ENCODE measurements at places on chromosomes 5 and 9.

- DNase-seq = no peak
Observed at GRCh38 chr5:2472670-2473069, 278.8 kb downstream of the IRX2 start.

GRCh38 chr9:92966518-92966800 lies 19.1 kb downstream of the FGD3 start:
- no peak for DNase-seq

DNA sequence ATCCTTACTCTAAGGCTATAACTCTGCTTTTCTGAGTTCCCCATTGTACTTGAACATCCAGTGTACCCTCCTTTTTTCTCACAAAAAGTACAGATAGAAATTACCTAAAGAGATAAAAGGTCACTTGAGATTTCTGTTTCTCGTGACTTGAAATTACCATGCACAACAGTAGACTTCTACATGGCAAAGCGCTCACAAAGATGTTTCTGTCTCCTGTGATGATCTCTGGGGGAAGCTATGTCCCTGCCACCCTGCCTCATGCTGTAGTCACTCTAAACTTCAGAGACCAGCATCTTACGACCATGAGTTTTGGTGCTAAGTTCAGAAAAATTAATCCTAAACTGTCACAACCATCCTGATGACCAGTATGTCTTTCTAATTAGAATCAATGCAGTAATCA lies 36.2 kb downstream of the NFIB start:
- DNase-seq = no peak

DNA sequence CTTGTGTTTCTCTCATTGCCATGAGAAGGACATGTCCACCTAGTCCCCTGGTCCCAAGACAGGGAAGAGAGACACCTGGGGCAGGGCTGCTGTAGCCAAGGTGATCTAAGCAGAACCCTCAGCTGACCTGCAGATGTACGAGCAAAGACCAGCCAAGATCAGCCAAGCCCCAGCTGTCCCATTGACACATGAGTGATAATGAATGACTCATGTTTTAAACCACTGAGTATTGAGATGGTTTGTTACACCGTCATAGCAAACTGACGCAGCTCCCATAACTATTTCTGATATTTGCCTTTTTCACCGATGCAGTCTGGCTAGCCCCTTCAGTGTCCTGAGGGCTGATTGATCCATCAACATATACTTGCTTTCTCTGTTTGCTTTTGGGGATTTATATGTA lies 6.7 kb downstream of the OR1K1 start:
- DNase-seq = no peak

GRCh38 chr9:37283730-37284325 lies 138.7 kb upstream of the GRHPR start:
- DNase-seq = no peak

DNA sequence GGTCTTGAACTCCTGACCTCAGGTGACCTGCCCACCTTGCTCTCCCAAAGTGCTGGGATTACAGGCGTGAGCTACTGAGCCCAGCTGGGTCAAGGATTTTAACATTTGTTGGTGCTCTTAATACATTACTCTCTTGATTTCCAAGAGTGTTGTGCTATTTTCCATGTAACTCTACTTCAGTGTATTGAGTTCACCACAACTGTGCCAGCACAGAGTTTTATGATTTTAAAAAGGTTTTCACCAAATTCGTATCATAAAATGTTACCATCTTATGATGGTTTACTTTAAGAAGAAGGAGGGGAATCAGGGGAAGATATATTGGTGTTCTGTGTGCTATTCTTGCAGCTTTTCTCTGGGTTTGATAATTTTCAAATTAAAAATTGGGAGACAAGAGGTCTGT lies 6.6 kb upstream of the ADGRD2 start:
- no peak for DNase-seq

- no peak for DNase-seq
Observed at GRCh38 chr9:73234008-73234360, 82.3 kb downstream of the ANXA1 start.

Data from activated naive CD8-positive, alpha-beta T cell treated with anti-CD3 and anti-CD28 coated beads, Interleukin-2, amount 50 U/mL, for 16 hours (primary cell).